ENCODE measurements at places on chromosomes 12 and 14. TPM values are rescaled to one million over a fixed set of nuclear protein-coding genes. Genes with fewer than 3 reads are reported as not detected.

DNA sequence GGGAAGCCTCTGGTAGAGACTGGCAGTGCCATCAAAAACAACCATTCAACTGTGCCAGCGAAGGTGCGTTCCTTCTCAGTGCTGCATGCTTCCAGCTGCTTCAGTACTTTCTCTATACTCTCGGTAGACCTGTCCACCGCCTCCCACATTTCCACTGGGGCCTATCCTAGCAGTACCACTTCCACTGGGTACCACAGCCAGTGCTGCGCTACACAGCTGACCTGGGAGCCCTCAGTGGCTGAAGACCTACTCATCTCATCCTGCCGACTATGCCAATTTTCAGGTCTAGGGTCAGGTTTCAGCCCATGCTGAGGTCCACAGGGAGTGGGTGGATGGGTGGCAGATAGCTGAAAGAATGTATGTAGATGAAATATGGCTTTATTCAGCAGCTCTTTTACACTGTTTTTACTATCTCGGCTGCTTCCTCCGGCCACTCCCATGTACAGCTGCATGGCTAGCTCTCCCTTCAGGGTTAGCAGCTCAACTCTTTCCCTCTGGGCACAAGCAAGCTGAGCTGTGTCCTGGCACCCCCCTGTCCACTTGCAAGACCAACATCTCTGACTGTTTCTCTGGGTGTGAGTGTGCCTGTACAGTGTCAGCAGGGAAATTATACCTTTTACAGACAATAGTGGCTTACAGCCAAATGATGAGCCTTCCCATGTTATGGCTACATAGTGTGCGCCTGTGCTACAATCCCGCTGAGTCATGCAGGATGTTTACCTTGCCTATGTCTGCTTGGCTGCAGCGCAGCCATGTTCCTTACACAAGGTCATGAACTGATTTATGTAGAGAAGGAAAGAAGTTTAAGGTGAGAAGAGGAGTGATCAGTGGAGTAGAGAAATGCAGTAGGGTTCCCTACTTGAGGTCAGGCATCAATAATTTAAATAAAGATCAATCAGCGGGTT, 125.7 kb upstream of the DDHD1 start:
- no peaks in the 10 kb centered on the region for H3K4me1 ChIP-seq
- H3K36me3 ChIP-seq, result no peaks in the 10 kb centered on the region
- no peak overlapping the region for H3K27ac ChIP-seq
- no peak overlapping the region for H3K4me3 ChIP-seq

DNA sequence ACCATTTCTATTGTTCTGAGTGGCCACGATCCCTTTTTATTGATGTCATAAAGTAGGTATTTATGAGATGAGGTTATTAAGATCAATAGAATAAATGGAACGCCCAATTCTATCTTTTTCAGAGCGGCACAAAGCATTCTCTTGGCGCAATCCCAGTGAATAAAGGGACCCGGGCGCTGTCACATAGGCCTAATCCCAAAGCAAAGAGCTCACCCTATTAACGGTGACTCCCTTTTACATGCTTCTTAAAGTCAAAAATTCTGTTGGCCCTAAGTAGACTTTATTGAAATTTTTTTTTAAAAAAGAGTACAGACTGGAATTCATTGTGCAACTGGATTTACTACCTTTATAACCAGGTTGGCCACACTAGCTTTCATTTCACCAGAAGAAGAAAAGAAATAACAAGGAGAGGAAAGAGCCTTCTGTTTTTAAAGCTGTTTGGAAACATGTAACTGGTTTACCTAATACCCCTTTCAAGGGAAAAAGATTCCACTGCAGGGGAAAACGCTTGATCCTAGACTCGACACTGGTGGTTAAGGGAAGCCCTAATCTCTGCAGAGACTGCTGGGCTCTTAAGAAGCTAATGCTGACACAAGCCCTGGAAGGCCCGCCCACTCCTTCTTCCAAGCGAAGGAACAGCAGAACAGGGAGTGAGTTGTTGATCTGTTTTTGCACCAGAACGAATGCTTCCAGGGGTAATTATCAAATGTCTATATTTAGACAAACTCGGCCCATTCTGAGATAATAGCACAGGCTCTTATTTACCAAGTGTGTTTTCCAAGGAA, 381.2 kb downstream of the BCL11B start:
- H3K4me1 ChIP-seq, result no peaks in the 10 kb centered on the region
- no peak overlapping the region for H3K27ac ChIP-seq
- no peaks in the 10 kb centered on the region for H3K27me3 ChIP-seq
- no peak overlapping the region for H3K4me3 ChIP-seq
- H3K36me3 ChIP-seq, result no peaks in the 10 kb centered on the region

DNA sequence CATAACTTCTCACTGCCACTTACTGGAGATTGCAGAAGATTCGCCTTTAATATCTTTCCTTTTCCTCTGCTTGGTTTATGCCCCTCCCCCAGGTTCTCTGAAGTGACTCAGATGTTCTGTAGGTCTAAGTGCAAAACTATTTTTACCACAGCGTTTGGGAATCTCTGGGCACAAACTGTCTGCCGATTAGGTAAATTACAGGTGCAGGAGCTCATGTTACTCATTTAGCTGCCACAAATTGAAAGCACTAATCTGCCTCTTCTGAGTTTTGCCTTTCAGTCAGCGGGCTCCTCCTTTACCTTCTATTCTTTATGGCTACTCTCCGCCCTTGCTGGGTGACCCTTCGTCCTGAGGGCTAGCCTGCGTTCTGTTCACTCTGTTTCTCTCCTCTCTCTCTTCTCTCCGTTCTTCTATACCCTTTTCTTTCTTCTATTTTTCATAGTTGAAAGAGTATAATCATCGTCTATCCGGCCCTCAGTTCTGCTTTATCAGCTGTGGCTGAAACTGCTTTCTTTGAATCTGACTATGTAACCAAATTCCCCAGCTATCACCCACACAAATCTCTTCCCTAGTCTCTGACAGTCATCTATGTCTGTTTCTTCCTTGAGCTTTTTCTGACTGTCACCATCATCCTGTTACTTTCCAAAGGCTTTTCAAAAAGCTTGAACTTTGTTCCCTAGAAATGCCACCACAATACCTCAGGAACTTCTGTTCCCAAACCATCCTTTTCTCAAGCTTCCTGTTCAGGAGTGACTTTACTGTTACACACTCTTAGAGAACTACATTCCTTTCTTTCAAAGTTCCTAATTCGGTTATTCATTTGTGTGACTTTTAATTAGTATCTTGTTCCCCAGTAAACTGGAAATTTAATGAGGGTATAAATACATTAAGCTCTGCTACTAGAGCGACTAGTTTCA, 4.3 kb upstream of the MYF6 start:
- peak overlapping the region; percentile 18 for H3K4me3 ChIP-seq
- H3K36me3 ChIP-seq, result no peaks in the 10 kb centered on the region
- H3K27me3 ChIP-seq, result peaks cover 6% of the 10 kb centered on the region
- no peak for DNase-seq
- H3K4me1 ChIP-seq, result no peaks in the 10 kb centered on the region

DNA sequence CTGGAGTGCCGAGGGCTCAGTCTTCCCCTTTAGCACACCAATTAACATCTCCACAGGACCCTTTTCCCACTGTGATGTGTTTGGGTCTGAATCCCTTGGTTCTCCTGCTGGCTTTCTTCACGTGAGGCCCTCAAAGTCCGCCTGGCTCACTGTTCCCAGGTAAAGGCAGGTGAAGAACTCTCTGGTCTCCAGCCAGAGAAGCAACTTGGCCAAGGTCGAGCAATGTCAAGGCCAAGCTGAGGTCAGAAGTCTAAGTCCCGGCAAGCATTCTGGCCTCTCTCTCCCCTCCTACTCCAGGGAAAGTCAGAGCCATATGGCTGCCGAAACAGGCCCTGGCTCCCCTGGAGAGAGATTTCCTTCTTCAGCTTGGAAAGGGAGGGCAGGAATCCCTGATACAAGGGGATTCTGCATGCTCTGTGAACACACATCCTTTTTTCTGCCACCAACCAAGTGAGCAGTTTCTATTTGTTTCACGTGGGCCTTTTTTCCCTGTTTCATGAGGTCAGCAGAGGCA, 61.4 kb upstream of the ESRRB start:
- DNase-seq, result no peak
- no peaks in the 10 kb centered on the region for H3K4me1 ChIP-seq
- H3K4me3 ChIP-seq, result no peak overlapping the region
- no peaks in the 10 kb centered on the region for H3K36me3 ChIP-seq
- no peaks in the 10 kb centered on the region for H3K27me3 ChIP-seq

TSPAN19 gene
- total RNA-seq, result not detected

NINJ2 gene
- 6.3 TPM for total RNA-seq

AMHR2 gene
- not detected for total RNA-seq

DNA sequence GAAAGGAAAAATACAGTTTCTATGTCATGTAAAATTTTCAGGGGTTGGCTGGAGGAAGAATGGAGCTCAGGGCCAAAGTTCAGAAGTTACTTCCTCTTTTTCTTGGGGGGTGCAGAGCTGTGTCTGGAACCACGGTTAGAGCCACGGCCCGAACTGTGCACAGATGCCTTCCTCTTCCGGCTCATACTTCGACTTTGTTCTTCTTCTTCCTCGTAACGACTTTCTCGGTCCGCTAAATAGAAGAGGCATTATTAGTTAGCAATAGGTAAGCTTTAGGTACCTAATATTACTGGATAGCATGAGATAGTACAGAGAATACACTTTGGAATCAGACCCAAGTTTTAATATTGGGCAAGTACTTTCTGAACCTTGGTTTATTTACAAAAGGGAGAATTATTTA, 31.2 kb downstream of the SUPT16H start:
- no peak overlapping the region for H3K4me3 ChIP-seq
- no peak overlapping the region for H3K27ac ChIP-seq
- no peaks in the 10 kb centered on the region for H3K4me1 ChIP-seq
- no peak for DNase-seq
- no peaks in the 10 kb centered on the region for H3K27me3 ChIP-seq

KRT2 gene
- not detected for total RNA-seq

SYCP3 gene
- total RNA-seq, result not detected

STXBP6 gene
- total RNA-seq, result 8.3 TPM

ADCY6 gene
- 46.7 TPM for total RNA-seq

ACADS gene
- total RNA-seq, result 38.3 TPM

DNA sequence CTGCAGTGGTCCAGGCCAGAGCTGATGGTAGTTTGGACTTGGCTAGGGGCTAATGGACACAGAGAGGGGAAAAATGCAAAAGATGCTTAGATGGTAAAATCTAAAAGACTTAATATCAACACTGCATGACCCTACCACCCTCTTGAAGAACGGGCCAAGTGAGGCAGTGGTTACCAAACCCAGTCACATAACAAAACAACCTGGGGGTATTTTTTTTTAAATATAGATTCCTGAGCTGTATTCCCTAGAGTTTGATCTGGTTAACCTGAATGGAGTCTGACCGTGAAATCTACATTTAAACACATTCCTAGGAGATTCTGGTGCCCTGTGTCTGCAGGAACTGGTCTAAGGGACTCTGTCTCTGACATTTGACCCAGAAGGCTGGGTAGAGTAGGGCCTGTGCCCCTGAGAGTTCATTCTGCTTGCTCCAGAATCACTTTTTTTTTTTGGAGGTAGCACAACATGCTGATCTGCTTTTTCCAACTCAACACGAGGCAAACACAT, 15.7 kb downstream of the ABHD4 start:
- no peaks in the 10 kb centered on the region for H3K27me3 ChIP-seq
- no peak overlapping the region for H3K4me3 ChIP-seq
- no peak for DNase-seq
- no peak overlapping the region for H3K27ac ChIP-seq

GRCh38 chr14:82003426-82003825, 469.8 kb upstream of the SEL1L start:
- H3K4me1 ChIP-seq, result no peaks in the 10 kb centered on the region
- DNase-seq, result no peak
- no peak overlapping the region for H3K4me3 ChIP-seq
- no peak overlapping the region for H3K27ac ChIP-seq

DNA sequence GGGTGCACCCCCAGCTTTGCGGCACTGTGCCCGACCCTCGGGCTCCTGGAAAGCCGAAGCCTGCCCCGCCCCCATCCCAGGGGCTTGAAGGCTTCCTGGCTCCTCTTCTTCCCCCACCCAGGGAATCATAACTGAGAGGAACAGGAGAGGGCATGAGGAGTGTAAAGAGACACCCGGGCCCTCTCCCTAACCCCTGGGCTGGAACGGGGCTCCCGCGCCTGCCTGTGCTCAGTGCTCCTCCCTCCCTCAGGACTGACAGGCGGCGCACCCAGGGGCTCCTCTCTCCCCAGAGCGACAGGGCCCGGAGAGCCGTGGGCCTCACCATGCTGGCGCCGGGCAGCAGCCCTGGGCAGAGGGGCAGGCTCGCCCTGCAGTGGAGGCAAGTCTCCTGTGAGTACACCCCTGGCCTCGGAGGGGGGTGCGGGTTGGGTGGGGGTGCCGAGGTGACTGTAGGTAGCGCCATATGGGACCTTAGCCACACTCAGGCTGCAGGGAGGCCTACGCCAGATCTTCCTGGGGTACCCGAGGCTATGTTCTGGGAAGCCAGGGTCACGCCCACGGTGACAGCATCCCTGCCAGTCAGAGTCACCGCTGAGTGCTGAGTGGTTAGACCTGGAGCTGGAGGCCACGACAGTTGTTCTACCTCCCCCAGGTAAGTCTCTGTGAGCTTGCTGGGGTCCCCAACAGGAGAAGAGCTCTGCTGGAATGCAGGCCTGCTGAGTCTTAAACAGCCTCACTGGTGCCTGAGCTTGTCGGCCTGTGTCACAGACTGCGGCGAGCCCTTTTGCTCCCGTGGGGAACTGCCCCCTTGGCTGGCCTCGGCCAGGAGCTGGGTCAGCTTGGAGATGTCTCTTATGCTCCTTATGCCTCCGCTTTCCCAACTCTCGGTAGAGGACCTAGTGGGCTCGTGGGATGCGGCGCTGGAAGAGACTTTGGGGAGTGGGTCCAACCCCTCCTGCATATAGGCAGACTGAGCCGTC, 7.8 kb downstream of the LRTM2 start:
- no peak overlapping the region for H3K27ac ChIP-seq
- H3K27me3 ChIP-seq, result peaks cover 44% of the 10 kb centered on the region
- H3K4me3 ChIP-seq, result no peak overlapping the region
- no peaks in the 10 kb centered on the region for H3K36me3 ChIP-seq

GRCh38 chr14:33796356-33796755, 154.5 kb downstream of the EGLN3 start:
- H3K36me3 ChIP-seq, result no peaks in the 10 kb centered on the region
- DNase-seq, result no peak
- no peaks in the 10 kb centered on the region for H3K27me3 ChIP-seq
- H3K4me3 ChIP-seq, result no peak overlapping the region

DNA sequence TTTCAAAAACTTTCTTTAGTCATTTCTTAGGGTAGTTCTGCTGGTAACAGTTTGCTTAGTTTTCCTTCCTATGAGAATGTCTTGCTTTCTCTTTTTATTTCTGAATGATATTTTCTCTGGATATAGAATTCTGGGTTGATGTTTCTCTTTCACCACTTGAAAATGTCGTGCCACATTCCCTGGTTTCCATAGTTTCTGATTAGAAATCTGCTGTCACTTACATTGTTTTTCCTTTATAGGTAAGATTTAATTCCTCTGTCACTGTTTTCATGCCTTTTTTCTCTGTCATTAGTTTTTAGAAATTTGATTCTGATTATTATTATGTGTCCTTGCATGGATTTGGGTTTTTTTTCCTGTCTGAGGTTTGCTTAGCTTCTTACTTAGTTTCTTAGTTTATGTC, 77.3 kb upstream of the PCNX4 start:
- H3K27me3 ChIP-seq, result no peaks in the 10 kb centered on the region
- H3K36me3 ChIP-seq, result no peaks in the 10 kb centered on the region
- no peak overlapping the region for H3K4me3 ChIP-seq
- DNase-seq, result no peak
- H3K4me1 ChIP-seq, result no peaks in the 10 kb centered on the region
- H3K27ac ChIP-seq, result no peak overlapping the region
